ENCODE measurements at places on chromosomes 16 and 17.
A peak's percentile ranks its signal among the peaks of the same experiment; 100 is the strongest.

DNA sequence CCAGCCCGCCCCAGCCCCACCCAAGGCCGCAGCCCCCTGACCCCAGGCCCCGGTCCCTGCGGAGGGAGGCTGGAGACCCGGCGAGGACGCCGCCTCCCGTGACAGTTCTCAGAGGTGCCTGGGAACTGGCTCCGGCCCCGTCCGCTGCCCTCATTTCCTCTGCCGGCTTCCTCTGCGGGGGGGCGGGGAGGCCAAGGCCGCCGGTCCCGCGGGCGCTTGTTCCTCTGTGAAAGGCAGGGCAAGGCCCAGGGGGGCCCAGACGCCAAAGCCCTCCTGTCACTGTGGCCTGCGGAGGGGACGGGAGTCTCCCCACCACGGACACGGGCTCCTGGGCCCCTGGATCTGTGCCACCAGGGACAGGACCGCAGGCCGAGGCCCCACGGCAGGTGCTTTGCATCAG, 5.0 kb upstream of the PVALEF start:
- DNase-seq: no peak

DNA sequence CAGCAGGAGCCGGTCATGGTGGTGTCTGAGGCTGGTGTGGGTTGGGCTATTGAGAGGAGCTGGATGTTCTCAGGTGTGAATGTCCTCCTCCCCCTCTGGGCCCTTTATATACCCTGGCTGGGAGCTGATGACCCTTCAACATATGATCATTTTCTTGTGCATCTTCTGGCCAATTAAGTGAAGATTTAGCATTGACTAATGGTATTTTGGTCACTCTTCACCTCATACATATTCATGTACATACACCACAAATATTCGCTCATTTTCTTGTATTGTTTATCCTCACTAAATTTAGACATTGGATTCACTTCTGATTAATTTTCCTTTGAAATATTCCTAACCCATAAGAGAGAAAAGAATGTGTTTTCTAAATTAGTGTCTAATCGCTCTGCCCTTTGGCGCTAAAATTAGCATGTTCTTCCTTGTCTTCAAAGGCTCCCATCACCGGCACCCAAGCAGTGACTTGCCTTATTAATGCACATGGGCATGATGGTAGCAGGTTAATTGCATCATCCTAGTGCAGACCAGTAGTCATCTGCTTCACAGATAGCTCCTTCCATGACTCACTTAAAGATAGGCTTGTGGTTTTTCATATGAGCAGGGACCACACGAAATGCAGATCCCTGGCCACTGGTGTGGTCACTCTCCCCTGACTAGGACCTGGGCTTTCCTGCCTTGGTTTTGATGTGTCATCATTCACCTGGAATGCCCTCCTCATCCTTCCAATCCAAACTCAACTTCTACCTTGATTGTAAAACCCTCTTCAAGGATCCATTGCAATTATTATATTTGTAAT, at the start of gene KRTAP2-4:
TSS of gene KRTAP2-4 (minus strand) at position 51 of the 796 bp plus-strand sequence. CDS start at position 17, 34 bp downstream.
- peak; percentile 91 for DNase-seq

- no peak for DNase-seq
Observed at GRCh38 chr16:72173997-72174396, 2.0 kb upstream of the PMFBP1 start.

GRCh38 chr16:68426347-68426652, 22.0 kb downstream of the SMPD3 start:
- DNase-seq: no peak

Data from fibroblast of skin of back (primary cell).